ENCODE measurements at places on chromosomes 7 and 10.

DNA sequence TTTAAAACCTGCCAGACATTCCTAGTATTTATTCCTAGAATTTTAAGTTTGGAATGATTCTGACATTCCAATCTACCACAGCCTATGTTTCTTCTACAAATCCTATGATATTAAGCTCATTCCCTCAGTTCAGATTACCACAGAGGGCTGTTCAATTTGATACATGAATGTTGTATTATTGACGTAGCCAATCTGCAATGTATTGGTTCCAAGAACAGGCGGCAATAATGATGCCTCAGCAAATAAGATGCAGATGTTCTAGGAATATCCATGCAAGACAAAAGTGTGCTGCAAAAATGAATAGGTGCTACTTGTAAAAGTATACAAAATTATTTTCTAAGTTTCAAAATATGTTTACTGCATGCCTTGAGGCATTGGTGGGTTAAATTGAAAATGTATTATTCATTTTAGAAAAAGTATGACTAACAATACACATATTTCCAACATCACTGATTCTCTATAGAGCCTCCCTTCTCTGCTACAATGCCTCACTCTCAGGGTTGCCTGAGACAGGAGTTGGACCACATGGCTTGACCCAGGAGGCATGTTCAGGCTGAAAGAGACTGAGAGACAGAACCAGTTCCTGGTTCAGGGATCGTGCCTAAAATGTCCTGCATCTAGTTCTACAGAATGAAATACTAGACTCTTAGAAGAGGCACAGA, 94.1 kb upstream of the CREB5 start:
- DNase-seq = no peak

DNA sequence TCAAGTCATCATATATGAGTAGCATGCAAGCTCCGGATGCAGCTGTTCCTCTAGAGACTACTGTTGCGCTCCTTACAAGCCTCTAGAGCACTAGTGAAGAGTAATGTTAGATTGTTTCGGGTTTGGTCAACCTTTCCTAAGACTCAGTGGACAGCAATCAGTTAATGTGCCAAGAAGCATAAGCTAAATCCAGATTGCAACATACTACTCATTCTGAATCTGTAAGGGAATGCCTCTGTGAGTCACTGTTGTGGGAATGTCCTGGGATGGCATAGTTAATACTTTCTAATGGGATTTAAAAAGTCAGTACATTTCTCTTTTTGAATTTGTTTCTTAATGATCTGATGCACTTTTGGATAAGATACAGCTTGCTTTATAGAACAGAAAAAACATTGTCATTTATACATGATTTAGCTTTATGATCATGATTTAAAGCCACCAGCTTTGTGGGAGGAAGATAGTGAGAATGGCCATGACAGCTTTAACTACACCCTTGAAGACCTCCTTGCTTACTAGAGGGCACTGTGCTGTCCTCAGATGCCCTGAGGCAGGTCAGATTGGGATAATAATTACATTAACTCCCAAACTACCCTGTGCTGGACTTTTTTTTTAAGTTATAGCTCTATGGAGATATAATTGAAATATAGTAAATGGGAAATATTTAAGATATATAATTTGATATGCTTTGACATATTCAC, 138.4 kb downstream of the SDK1 start:
- DNase-seq = no peak

DNA sequence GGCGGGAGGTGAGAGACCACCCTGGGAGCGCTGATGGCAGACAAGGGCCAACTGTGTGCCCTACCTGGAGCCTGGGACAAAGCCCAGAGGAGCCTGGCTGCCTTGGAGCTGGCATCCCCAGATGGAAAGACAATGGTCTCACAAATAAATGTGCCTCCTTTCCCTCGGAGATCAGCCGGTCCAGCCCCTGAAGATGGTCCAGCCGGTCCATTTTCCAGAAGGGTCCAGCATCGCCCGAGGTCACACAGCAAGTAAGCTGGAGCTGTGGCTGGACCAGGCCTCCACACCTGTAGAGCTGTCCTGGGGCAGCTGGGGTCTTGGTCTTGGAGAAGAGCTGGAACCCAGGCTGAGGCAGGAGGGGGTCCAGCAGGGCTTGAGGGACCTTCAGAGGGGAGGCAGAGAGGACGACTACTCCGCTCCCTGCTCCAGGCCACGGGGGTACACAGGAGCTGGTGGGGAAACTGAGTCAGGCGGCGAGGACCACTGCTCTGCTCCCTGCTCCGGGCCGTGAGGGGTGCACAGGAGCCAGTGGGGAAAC, 3.6 kb downstream of the ELFN1 start:
- no peak for DNase-seq

DNA sequence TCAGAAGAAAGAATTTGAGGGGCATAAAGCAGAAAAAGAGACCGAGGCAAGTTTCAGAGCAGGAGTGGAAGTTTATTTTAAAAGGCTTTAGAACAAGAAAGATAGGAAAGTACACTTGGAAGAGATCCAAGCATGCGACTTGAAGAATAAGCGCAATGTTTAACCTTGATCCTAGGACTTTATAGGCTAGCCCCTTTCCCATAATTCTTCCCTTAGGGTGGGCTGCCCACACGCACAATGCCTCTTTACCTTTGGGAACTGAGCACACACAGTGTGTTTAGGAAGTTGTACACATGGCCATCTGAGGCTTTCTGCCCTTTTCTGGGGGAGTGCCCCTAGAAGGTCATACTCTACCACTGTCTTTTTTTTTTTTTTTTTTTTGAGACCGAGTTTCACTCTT, 11.2 kb upstream of the GSTO1 start:
- DNase-seq = no peak

DNA sequence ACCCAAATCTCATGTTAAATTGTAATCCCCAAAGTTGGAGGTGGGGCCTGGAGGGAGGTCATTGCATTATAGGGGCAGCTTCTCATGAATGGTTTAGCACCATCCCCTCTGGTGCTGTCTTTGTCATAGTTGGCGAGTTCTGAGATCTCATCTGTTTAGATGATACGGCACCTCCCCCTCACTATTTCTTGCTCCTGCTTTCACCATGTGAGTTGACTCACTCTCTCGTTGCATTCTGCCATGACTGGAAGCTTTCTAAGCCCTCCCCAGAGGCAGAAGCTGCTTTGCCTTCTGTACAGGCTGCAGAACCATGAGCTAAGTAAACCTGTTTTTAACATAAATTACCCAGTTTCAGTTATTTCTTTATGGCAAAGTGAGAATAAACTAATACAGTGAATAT, 18.9 kb upstream of the ZNF138 start:
- DNase-seq = no peak

DNA sequence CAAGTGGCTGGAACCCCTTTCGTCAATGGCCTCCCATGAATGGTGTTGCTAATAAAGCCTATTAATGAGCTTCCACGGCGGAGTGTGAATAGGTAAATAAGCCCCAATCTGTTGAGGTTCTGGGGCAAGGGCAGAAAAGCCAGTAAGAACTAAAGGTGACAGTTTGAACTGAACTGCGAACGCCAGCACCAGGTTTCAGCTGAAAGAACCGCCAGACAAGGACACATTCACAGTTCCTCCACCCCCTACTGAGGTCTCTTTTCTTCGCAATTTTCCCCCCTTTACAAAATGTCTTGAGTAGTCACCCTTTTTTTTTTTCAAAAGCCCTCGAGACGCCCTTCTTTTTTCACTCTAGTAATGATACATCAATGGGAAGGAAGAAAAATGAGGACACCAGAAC, 2.4 kb upstream of the FGFR2 start:
- DNase-seq = no peak

DNA sequence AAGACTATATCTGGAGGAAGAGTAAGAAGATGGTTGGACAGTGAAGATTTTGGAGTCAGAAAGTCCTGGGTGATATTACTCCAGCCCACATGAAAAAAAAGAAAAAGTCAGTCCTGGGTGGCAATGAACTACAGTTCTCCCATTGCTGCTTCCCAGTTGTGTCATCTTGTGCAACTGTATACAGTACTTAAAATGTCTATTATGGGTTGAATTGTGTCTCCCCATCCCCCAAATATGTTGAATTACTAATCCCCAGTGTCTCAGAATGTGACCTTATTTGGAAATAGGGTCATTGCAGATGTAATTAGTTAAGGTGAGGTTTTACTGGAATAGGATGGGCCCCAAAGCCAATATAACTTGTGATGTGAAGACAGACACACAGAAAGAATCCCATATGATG, 15.6 kb downstream of the SEC23IP start:
- DNase-seq = no peak

DNA sequence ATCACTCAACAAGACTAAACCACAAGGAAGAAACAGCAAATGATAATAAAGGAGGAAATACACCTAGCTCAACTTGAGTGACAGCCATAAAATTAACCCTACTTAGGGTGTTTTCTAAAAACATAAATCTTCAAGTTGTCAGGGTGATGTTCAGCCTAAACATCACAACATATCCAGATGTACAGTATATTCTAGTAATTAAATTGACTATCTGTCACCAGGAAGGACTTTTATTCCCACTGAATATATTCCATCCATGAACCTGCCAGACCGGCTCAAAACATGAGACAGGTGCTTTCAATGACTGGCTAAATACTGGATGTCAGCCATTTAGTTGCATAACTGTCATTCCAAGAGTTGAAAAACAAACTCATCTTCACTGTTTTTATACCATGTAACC, 298.1 kb upstream of the NEBL start:
- no peak for DNase-seq

GRCh38 chr10:79237454-79238157, 109.7 kb upstream of the PPIF start:
- DNase-seq = no peak

DNA sequence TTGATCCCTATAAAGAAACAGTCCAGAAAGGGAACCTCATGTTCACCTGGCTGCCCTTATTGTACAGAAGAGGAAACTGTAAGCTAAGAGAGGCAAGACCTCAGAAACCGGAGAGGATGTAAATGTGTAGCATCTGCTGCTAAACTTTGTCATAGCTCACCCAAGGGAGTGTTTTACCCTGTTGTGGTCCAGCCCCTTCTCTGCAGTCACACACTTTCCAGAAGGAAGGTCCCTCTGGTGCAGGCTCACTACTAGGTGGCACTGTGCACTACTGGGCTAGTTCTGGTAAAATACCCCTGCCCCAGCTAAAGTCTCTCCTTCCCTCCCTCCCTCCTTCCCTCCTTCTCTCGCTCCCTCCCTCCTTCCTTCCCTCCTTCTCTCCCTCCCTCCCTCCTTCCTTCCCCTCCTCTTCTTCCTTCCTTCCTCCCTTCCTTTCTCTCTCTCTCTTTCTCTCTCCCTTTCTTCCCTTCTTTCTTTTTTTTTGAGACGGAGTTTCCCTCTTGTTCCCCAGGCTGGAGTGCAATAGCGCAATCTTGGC, 42.5 kb upstream of the LCOR start:
- no peak for DNase-seq

GRCh38 chr10:81216949-81217348, 658.0 kb upstream of the NRG3 start:
- DNase-seq = no peak

DNA sequence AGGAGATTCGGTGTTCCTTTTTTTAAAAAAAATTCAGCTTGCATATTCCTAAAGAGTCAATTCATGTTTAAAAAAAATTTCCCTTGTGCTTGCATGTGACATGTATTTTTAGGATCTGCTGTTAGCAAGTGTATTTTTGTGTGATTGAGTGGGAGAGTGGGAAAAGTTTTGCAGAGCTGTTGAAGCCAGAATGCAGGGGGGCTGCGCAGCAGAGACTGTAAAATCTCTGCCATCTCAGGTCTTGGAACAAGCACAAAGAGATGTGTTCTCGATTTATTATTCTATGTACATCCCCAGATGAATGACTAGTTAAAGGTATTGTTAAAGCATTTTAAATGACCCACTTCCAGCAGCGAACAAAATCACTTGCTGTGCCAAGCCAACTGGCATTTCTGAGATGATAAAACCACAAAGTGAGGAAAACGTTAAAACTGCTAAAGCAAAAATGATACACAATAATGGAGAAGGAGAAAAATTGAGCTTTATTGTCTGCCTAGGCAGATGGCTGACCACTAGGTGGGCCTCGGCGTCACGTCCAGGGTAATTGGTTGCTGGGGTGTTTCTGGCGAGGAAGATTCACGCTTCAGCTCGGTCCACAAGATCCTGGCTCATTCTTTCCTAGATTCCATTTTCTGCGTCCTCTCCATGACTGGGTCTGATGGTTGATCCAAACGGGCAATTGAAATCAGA, 67.0 kb upstream of the ATRNL1 start:
- DNase-seq = no peak

- no peak for DNase-seq
These were observed 22.9 kb downstream of the ABRAXAS2 start for GRCh38 chr10:124824507-124824906.

DNA sequence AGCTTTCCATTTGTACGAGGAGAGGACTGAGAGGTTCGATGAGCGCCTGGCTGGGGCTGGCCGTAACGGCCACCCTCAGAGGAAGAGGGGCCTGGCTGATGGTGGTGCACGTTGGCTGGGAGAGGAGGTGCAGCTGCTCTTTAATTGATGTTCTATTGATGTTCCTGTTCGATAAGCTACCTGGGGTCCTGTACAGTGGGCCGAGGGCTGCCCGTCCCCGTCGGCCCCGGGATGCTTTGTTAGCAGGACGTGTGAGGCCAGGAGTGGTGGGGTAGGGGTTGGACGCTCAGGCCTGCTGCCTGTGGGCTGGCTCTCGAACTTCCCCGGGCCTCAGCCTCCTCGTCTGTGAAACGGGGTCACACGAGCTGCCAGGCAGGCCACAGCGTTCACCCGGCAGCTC, 25.4 kb downstream of the FAM20C start:
- DNase-seq = no peak

DNA sequence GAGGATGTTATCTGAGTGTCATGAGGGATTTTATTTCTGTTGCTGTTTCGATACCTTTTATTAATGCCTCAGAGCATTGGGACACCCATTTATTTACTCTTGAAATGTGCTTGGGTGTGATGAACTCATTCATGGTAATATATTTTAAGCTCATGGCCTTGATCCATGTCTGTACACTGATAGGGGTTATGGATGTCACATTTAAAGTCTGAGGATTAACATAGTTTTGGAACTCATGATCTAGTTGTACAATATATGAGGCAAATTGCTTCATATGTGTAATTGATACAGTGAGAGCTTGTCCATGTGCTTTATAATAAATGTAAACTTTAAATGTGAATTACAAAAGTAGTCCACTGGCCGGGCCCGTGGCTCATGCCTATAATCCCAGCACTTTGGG, 23.0 kb upstream of the ZRANB1 start:
- DNase-seq = no peak

DNA sequence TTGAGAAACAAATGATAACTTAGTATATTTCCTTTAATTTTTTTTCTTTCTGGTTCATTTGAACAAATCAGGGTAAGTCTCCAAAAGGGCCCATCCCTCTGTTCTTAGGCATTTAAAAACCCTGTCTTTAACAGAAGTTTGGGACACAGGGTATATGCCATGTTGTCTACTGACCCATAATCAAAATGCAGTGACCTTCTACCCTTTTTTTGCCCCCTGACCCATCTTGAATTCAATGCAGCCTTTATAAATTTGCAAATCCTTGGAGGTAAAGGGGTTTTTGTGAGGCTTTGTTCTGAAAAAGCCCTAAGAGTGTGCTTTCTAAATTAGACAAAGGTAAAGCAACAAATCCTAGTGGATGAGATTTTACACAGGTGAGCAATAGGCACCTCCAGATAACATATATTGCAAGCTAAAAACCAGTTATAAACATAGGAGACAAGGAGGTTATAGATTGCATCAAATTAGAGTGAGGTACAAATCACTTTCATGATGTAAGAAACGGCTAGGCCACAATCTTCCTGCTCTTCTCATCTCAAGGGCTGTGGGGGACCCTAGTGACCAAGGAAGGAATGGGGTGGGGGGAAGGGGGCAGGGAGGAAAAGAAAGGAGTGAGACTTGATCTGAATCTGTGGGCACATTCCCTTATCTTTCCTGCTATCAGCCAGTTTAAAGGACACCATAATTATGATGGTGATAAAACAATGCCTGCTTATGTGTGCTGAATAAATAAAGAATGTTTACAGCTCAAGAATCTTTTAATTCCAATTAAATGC, 2.7 kb downstream of the SKIDA1 start:
- no peak for DNase-seq
